ENCODE measurements at places on chromosomes 16 and 17.

GRCh38 chr17:75555679-75556153 is 30.2 kb downstream of the LLGL2 start:
- DNase-seq, result no peak

DNA sequence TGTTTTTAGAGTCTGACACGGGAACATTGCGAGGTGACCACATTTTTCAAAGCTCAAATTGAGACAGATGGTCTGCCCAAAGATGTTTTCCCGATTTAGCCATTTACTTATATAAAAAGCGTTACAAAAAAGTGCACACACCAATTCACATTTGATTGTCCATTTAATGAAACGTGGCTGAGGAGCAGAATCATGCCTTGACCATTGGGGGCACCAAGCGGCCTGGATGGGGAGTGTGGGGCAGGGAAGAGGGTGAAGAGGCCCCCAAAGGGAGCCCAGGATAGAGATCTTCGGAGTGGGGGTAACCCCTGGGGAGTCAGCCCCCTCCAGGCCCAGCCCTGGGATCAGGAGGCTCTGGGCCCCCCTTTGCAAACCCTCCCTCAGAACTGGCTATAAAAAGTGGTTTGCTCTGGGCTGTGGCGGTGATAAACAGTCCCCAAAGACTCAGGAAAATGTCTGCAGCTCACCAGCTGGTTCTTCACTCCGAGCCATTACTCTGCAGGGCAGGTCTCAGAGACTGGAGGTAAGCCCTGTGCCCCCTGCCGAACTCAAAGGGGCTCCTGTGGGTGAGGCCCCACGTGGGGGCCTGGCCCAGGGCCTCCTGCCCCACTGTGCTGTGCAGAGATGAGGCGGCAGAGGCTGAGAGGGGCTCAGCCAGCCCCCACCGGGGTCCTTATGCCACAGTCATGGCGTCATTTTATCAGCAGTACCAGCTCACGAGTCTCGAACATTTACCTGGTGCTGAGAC is 105.9 kb upstream of the SEC14L1 start:
- DNase-seq, result no peak

- no peak for DNase-seq
Observed at GRCh38 chr17:81481073-81481799, 31.4 kb downstream of the ACTG1 start.

DNA sequence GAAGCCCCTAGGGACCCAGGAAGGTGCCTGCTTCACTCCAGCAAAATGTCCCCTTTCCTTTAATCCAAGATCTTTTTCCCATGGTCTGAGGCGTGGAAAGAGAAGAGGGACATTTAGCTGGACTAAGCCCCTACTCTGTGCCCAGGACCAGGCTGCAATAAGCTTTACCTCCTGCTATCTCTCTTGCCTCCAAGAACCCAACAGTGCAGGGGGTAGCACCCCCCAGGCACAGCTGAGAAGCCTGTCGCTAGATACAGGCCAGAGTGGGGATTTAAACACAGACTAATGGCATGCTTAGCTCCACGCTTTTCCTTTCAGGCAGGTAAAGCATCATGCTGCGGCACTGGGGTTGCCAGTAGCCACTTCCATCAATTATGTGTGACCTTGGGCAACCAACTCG is 24.5 kb upstream of the CCL1 start:
- no peak for DNase-seq

- DNase-seq, result no peak
Observed at GRCh38 chr16:80997964-80998620, 8.6 kb downstream of the CMC2 start.

DNA sequence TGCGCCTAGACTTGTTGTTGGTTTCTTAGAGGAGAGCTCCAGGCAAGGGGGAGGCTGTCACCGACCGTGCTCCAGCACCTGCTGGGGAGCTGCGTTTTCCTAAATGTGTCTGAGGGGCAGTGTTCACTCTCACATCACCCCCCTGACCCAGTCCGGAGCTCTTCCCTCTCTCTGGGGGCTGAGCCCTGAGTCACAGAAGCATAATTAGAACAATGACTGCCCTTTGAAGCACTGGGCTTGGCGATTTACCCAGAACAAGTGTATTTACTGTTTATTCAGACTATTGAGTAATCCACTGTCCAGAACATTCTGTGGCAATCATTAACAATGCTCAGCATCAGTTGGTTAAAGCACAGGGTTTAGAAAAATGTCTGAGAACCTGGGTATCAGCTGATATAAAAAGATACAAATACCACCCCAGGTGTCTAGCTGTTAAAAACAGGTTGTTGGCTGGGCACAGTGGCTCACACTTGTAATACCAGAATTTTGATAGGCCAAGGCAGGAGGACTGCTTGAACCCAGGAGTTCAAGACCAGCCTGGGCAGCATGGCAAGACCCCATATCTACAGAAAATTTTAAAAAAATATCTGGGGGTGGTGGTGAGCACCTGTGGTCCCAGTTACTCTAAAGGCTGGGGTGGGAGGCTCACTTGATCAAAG is 8.1 kb downstream of the CES4A start:
- peak; percentile 27 for DNase-seq

GRCh38 chr16:19874026-19874425 is 10.6 kb downstream of the GPRC5B start:
- DNase-seq, result no peak

- DNase-seq, result no peak
Observed at GRCh38 chr16:73051226-73051625, 3.3 kb upstream of the ZFHX3 start.

GRCh38 chr17:71398025-71398424 is 722.8 kb upstream of the SOX9 start:
- DNase-seq, result no peak

- no peak for DNase-seq
Observed at GRCh38 chr16:72938795-72939164, 109.1 kb downstream of the ZFHX3 start.

- DNase-seq, result no peak
Observed at GRCh38 chr17:35898283-35899070, 18.3 kb upstream of the CCL5 start.

DNA sequence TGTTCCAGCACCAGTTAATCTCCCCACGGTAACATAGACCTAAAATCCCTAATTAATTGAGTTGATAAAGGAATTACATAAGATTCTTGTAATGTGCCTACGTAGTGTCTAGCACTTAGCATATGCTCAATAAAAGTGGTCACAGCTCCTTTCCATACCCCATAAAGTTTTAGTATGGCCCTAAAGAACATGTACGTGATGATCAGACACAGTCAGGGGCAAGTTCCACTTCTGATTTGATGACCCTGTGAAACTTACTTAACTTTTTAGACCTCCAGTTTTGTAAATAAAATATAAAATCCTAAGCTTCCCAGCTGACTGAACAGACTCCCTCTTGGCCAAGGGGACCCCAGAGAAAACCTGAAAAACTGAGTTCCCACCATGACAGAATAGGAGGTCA is 391.3 kb upstream of the ERCC4 start:
- no peak for DNase-seq

DNA sequence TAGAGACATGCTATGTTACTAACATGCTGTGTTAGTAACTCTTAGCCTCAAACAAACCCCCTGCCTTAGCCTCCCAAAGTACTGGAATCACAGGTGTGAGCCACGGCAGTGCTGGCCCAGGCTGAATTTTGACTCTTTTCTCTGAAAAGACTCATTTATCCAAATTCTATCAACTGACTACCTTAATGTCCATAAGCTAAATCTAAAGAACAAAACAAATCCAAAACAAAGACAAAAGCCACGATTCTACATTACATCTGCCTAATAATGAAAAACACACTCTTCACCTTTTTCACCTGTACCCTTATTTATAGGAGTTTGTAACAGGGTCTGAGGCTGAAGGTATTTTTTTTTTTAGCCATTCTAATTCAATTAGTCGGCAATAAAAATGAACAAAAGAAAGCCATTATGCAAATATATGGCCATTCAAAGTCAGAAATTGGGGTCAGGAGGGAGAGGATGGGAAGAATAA is 432.5 kb downstream of the RBFOX1 start:
- no peak for DNase-seq
